Sciatic nerve (tissue), 2 donors: ENCODE measurements at places on chromosomes 12 and 14.

DNA sequence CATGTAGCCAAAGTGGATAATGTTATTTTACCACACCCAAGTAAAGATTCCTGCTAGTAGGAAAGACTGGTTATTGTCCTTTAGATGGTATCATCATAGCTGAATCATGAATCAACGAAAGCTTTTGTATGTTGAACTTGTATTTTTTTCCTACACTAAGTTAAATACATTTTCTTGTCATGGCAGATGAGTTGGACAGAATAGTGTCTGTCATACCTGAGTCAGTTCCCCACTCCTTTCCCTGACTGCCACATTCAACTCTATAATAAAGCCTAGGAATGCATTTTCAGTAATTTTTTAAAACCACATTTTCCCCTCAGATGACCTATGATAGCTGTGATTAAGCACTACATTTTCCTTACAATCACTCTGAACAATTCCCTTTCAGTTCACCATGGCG is 9.3 kb upstream of the PTHLH start:
- no peak for DNase-seq

GRCh38 chr12:20000229-20000849 is 368.0 kb upstream of the PDE3A start:
- DNase-seq: no peak

DNA sequence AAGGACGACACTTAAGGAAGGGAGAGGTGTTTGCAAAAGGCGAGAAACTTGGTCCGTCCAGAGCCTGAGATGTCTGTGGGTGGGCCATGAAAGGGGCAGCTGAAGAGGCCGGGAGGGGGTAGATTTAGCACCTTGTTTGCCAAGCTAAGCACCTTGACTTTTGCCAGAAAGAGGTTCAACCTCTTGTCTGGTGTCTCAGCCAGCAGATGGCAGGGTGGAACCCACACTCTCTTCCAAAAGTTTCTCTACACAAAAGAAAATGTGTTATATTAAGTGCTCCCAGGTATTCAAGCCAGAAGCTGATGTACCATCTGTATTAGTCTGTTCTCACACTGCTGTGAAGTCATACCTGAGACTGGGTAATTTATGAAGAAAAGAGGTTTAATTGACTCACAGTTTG is 69.9 kb downstream of the SUDS3 start:
- no peak for DNase-seq

GRCh38 chr14:58059126-58059525 is 92.9 kb downstream of the ARMH4 start:
- no peak for DNase-seq

DNA sequence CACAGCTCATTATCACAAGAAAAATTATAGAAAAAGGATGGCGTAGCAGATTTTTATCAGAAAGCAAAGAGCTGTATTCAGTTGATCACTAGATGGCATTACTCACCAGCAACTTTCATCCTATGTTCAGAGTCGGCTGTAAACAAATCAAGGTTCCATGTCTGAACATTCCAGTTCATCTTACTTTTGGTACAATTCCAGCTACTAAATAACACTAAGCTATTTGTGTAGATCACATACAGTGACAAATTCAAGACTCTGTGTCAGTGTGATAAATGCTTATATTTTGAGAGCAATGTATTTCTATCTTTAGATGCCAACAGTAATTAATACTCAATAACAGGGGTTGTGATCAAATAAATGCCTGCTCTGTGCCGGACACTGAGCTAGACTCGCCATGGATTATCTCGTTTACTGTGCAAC is 30.1 kb downstream of the NRDE2 start:
- no peak for DNase-seq

GRCh38 chr12:74456431-74456830 is 81.2 kb upstream of the ATXN7L3B start:
- DNase-seq: no peak

- DNase-seq: no peak
These were observed 39.8 kb downstream of the BAZ1A start for GRCh38 chr14:34835312-34835711.

GRCh38 chr12:15977999-15978951 is 67.1 kb downstream of the DERA start:
- DNase-seq: no peak

GRCh38 chr12:54211920-54212319 is 23.1 kb upstream of the SMUG1 start:
- no peak for DNase-seq

- no peak for DNase-seq
These were observed 74.9 kb upstream of the BCAT1 start for GRCh38 chr12:25023808-25024207.

GRCh38 chr14:50015716-50016115 is 100.7 kb downstream of the VCPKMT start:
- DNase-seq: no peak

DNA sequence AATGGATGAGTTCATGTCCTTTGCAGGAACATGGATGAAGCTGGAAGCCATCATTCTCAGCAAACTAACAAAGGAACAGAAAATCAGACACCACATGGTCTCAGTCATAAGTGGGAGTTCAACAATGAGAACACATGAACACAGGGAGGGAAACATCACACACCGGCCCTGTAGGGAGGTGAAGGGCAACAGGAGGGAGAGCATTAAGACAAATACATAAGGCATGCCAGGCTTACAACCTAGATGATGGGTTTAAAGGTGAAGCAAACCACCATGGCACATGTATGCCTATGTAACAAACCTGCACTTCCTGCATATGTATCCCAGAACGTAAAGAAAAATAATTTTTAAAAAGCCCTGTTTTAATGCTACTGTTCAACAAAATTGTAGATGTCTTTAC is 914.2 kb upstream of the ATXN7L3B start:
- DNase-seq: no peak

- DNase-seq: no peak
These were observed 29.0 kb upstream of the SMUG1 start for GRCh38 chr12:54217774-54218241.
